Activated B cell treated with CpG ODN at 0.5 μM for 24 hours (primary cell): ENCODE measurements at places on chromosomes 7 and 10. TPM values are rescaled to one million over a fixed set of nuclear protein-coding genes. Genes with fewer than 3 reads are reported as not detected.

Gene KIF20B
- total RNA-seq, result 23.8 and 24.0 TPM in 2 replicates

DNA sequence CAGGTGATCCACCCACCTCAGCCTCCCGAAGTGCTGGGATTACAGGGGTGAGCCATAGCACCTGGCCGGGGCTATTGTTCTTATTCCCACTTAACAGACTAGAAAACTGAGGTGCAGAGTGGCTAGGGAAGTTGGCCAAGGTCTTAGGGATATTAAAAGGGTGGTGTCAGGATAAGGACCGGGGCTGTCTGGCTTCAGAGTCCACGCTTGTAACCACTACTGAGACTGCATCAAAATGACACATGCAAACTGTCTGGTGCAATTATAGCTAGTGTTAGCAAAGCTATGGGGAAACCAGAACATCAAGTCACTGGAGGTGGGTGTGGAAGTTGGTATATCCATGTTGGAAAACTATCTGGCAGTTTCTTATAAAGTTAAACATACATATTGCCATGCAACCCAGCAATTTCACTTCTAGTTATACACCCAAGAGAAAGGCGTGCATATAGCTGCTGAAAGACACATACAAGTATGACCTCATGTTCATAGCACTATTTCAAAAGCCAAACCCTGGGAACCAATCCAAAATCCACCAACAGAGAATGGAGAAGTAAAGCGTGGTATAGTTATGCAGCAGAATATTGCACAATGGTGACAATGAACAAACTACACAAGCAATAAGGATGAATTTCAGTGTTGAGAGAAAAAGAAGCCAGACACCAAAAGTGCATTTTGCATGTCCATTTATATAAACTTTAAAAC lies 33.9 kb upstream of the EEPD1 start:
- H3K27me3 ChIP-seq, result peaks cover 9% of the 10 kb centered on the region
- no peaks in the 10 kb centered on the region for H3K36me3 ChIP-seq
- no peaks in the 10 kb centered on the region for H3K4me1 ChIP-seq
- H3K4me3 ChIP-seq, result no peak overlapping the region
- no peak for DNase-seq
- no peak overlapping the region for H3K27ac ChIP-seq

DNA sequence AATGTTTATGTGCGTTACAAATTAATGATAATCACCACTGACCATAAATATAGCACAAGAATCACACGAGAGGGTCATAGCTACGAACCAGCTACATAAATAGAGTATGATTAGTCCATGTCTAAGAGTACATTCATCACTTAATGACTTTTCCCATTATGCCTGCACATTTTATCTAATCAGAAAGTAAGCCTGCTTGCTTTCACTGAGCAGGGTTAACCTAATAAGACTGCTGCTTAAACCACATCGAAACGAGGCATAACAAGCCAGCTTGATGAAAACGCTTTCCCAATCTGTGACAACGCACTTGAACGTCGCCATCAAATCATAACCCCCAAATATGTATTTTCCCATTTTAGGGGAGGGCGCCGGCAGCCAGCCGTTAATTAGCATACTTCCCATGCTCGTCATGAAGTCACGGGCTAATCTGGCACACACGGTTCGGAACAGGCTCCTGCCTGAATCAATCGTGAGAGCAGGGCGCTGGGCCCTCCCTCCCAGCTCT lies 71.5 kb downstream of the EBF3 start:
- H3K4me1 ChIP-seq, result no peaks in the 10 kb centered on the region
- DNase-seq, result no peak
- no peak overlapping the region for H3K4me3 ChIP-seq
- no peak overlapping the region for H3K27ac ChIP-seq
- H3K27me3 ChIP-seq, result peaks cover 6% of the 10 kb centered on the region
- no peaks in the 10 kb centered on the region for H3K36me3 ChIP-seq

- H3K4me1 ChIP-seq, result peaks cover 12% of the 10 kb centered on the region
- peak overlapping the region; percentile 33 for H3K4me3 ChIP-seq
- no peak overlapping the region for H3K27ac ChIP-seq
- H3K36me3 ChIP-seq, result no peaks in the 10 kb centered on the region
Measured at GRCh38 chr7:142535123-142535779, 214.0 kb upstream of the PRSS1 start.

GRCh38 chr7:69599286-69599954 lies 1.1 kb downstream of the AUTS2 start:
- no peaks in the 10 kb centered on the region for H3K27me3 ChIP-seq
- H3K4me3 ChIP-seq, result peak overlapping the region; percentile 93
- peak overlapping the region; percentile 59 for H3K27ac ChIP-seq
- peak; percentile 29 for DNase-seq
- peaks cover 4% of the 10 kb centered on the region for H3K36me3 ChIP-seq

Gene FEZF1
- not detected in 2 replicates for total RNA-seq

Gene UBTD1
- total RNA-seq, result 0.91 and 1.0 TPM in 2 replicates

Gene GPR37
- total RNA-seq, result not detected in 2 replicates

DNA sequence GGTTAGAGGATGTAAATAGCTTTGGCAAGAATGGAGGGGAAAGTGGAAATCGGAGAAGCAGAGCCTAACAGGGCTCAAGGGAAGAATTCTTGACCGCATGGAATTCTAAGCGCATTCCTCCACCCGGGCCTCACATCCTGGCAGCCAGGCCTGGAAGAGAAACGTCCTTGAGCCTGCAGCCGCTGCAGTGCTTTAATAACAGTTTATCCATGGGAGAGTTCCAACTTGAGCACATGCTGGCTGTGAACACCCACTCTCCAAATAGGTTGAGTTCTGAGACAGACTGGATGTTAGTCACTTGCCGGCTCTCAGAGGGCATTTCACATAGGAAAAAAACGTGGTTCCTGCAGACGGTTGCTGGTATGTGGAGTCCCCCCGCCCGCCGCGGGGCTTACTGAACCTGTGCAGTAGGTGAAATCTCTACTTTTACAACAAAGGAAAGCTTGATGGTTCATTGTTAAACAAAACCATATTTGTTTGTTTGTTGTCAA lies 61.4 kb upstream of the STEAP1B start:
- H3K36me3 ChIP-seq, result peaks cover 4% of the 10 kb centered on the region
- peak overlapping the region; percentile 31 for H3K27ac ChIP-seq
- H3K4me1 ChIP-seq, result peaks cover 64% of the 10 kb centered on the region
- no peak overlapping the region for H3K4me3 ChIP-seq
- H3K27me3 ChIP-seq, result no peaks in the 10 kb centered on the region

DNA sequence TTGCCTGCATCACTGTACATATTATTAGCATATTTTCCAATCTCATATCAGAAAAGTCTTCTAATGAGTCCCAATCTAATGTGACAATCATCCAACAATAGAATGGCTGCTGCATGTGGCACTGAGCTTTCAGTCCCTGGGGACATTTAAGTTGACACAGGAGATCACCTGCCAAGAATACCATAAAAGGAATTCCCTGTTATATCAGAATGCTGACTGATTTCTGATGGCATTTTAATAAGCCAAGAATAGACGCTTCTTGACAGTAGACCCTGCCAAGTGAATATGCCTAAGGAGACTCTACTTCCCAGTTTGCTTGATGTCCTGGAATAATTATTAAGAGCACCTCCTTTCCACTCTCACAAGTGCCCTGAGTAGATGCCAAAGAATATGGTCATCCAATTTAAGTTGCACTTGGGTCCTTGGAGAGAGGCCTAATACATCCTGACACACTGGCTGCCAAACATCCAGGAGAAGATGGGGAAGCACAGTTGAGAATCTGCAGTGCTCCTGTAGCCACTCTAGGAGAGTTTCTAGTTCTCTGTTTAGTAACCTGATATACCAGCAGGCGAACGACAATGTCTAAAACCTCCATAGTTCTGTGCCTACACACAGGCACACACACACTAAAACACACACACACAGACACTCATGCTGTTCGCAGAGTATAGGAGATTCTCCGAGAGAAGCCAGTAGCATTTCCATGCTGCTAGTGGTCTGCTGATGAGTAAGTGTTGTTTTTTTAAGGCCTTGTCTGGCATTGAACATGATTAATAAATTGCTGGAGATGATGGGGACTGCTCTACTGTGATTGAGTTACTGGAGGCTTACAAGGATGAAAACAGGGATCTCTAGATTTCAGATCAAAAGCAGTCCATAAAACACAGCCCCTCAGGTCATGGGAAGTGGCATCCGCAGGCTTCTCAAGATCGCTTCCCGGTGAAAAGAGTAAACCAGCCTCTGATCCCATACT lies 369.6 kb downstream of the KCNMA1 start:
- no peak for DNase-seq
- peaks cover 27% of the 10 kb centered on the region for H3K4me1 ChIP-seq
- no peak overlapping the region for H3K4me3 ChIP-seq
- H3K27ac ChIP-seq, result no peak overlapping the region
- H3K36me3 ChIP-seq, result no peaks in the 10 kb centered on the region

Gene GRM3
- not detected in 2 replicates for total RNA-seq

DNA sequence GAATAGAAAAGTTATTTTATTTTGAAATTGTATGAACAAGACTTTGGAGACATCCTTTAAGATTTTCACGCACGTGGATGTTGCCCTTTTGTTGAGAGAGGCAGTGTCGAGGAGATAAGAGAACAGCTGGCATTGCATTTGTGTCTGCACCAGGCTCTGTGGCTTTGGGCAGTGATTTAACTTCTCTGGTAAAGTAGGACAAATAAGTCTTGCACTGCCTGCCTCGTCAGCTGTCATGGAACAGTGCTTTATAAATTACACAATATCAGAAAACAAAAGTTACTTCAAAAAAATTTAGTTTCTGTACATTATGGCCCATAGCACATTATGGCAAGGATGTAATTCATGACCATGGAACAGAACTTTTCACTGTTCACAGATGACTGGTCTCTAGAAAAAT lies 20.1 kb downstream of the SNX10 start:
- no peaks in the 10 kb centered on the region for H3K27me3 ChIP-seq
- peak overlapping the region; percentile 46 for H3K27ac ChIP-seq
- peaks cover 65% of the 10 kb centered on the region for H3K4me1 ChIP-seq
- H3K36me3 ChIP-seq, result peaks cover 42% of the 10 kb centered on the region
- no peak overlapping the region for H3K4me3 ChIP-seq
- no peak for DNase-seq

DNA sequence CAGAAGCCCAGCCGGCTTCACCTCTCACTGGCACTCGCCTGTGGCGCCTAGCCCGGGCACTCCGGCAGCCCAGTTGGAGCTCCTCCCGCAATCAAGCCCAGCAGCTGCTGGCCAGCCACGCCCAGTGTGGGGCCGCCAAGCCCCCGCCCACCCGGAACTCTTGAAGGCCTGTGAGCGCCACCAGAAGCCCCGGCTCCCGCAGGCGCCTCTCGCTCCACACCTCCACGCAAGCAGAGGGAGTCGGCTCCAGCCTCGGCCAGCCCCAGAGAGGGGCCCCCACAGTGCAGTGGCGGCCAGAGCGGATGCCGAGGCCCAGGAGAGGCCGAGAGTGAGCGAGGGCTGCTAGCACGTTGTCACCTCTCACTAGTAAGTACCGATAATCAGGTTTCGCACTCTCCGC lies 240.7 kb downstream of the TFEC start:
- no peaks in the 10 kb centered on the region for H3K4me1 ChIP-seq
- no peaks in the 10 kb centered on the region for H3K36me3 ChIP-seq
- no peak overlapping the region for H3K27ac ChIP-seq

Gene SLIT1
- total RNA-seq, result 0.24 and 0.51 TPM in 2 replicates

Gene MYO3A
- 0.98 and 1.1 TPM in 2 replicates for total RNA-seq

Gene OR6V1
- not detected in 2 replicates for total RNA-seq

- no peaks in the 10 kb centered on the region for H3K36me3 ChIP-seq
- no peaks in the 10 kb centered on the region for H3K4me1 ChIP-seq
- H3K4me3 ChIP-seq, result no peak overlapping the region
- no peaks in the 10 kb centered on the region for H3K27me3 ChIP-seq
- no peak overlapping the region for H3K27ac ChIP-seq
- DNase-seq, result no peak
Measured at GRCh38 chr10:19097151-19097550, 48.5 kb downstream of the MALRD1 start.

Gene GJD4
- not detected in 2 replicates for total RNA-seq

DNA sequence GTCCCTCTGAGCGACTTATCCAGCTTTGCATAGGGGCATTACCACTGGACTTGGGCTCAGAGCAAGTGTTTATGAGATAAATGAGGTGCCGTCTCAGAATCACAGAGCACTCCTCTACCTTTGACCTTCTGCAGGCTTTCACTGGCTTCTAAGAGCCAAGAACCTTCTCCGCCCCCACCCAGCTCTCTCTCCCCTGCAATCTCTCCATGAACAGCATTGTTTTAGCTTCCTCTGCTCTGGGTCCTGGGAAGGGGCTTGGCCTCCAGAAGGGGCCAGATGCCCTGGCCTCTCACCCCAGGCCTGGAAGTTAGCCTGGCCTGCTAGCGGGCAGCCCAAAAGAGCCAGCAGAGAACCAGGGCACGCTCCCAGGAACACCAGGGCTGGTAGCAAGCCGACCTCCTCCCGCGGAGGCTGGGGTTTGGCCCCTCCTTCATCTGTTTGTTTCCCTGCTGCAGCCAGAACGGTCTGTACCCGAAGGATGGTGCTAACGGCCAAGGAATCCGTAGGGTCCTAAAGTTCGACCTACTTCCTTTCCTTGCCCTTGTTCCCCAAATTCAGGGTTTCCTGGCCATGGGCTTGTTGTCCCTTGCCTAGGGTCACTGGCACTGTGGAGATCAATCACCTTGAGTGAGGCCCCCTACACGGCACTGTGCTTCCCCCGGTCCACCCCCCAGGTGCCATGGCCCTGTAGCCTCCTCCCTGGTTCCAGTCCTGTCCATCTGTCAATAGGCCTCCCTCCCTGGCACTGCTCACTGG lies 18.7 kb upstream of the DDIT4 start:
- H3K36me3 ChIP-seq, result no peaks in the 10 kb centered on the region
- no peaks in the 10 kb centered on the region for H3K27me3 ChIP-seq
- H3K4me1 ChIP-seq, result peaks cover 76% of the 10 kb centered on the region

- DNase-seq, result no peak
- H3K4me3 ChIP-seq, result no peak within 1 kb of the TSS
- H3K4me1 ChIP-seq, result peaks cover 3% of the 10 kb centered on the region
- H3K27me3 ChIP-seq, result peaks cover 22% of the 10 kb centered on the region
- no peak within 1 kb of the TSS for H3K27ac ChIP-seq
Measured at GRCh38 chr7:99975782-99976521, at the start of gene AZGP1. Gene AZGP1, minus strand, starts transcription at chr7:99976031. Its CDS starts 11 bp downstream, at chr7:99976020.

- no peaks in the 10 kb centered on the region for H3K36me3 ChIP-seq
- no peak for DNase-seq
Measured at GRCh38 chr10:82817676-82818422, 942.9 kb downstream of the NRG3 start.

GRCh38 chr10:103845972-103846371 lies 9.4 kb downstream of the SH3PXD2A start:
- H3K4me3 ChIP-seq, result peak overlapping the region; percentile 36
- H3K36me3 ChIP-seq, result no peaks in the 10 kb centered on the region
- peaks cover 20% of the 10 kb centered on the region for H3K27me3 ChIP-seq
- peak; percentile 27 for DNase-seq
- no peak overlapping the region for H3K27ac ChIP-seq

GRCh38 chr10:77763453-77764430 lies 126.1 kb upstream of the KCNMA1 start:
- no peak overlapping the region for H3K27ac ChIP-seq
- no peak overlapping the region for H3K4me3 ChIP-seq
- DNase-seq, result no peak
- H3K27me3 ChIP-seq, result peaks cover 2% of the 10 kb centered on the region
- H3K4me1 ChIP-seq, result no peaks in the 10 kb centered on the region

- no peaks in the 10 kb centered on the region for H3K4me1 ChIP-seq
- no peak overlapping the region for H3K4me3 ChIP-seq
- H3K27ac ChIP-seq, result no peak overlapping the region
- peaks cover 24% of the 10 kb centered on the region for H3K27me3 ChIP-seq
- H3K36me3 ChIP-seq, result no peaks in the 10 kb centered on the region
Measured at GRCh38 chr10:122280156-122280555, 9.1 kb downstream of the BTBD16 start.
